ENCODE measurements at places on chromosomes 7 and 10.

GRCh38 chr7:148754912-148755311 lies 56.2 kb downstream of the CUL1 start:
- DNase-seq, result no peak

DNA sequence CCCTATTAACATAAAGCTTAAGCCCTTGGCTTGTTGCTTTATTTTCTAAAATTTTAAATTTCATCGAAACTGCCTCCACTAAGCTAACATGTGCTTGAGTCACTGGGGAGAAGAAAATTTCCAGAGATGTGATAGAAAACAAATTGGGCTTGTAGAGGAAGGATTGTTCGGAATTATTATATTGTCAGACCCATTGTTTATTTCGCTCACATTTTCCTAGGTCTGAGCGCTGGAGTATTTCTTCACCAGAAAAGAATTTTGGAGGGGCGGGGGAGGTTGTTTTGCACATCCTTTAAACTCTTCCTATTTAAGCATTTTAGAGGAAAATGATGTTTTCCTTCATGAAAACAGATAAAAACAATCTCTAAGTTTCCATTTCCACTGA lies 29.1 kb downstream of the CELF2 start:
- DNase-seq, result no peak

- no peak for DNase-seq
Measured at GRCh38 chr7:109879287-109879828, 1211.6 kb upstream of the LRRN3 start.

DNA sequence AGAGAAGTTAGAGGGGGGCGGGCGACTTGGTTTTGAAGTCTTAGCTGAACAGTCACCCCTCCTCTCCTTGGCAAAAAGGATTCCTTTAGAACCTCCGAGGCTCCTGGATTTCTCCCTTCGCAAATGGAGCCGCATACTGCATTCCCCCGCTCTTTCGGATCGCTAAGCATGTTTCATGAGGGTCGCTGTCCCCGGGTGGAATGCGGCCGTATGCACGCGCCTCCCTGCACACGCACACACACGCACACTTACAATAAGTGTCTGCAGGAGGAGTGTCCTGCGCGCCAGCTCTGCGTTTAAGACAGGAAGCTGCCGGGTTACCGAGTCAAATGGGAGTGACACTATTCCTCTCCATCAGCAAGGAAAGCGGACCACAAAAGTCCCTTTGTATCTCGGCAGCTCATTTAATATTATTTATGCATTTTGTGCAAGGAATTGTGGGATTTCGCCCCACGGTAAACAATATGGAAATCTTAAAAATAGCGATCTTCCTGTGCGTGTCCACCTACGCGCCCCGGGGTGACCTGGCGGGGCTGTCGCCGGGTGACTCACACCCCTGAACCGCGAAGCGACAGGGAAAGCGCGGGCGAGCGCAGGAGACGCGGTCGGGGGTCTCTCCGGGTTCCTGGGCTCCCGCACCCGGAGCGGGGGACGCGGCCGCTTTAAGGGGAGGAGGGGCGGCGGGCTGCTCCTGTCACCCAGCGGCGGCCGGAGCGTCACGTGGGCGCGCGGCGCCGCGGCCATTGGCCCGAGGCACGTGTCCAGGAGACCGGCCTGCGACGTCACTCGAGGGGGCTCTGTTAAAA lies 988 bp upstream of the EN2 start:
- no peak for DNase-seq

DNA sequence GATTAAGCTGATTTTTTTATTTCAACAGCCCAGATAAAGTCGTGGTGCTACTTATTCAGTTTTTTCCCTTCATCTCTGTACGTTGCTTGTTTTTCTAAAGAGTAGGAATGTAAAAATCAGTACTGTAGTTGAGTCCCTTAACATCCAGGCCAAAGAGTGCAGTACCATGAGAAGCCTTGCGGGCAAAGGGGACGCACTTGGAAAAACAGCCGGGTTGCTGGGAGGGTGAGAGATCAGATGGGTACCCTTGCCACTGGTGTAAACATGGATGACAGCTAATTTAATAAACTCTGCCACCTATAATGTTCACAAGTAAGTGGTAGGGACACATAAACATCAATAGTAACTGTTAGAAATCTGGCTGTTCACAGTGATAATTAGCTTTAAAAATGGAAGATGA lies 175.9 kb downstream of the POU6F2 start:
- DNase-seq, result no peak

GRCh38 chr10:33520223-33520622 lies 185.8 kb upstream of the NRP1 start:
- no peak for DNase-seq

GRCh38 chr7:135517060-135517459 lies 7.2 kb upstream of the CNOT4 start:
- no peak for DNase-seq

DNA sequence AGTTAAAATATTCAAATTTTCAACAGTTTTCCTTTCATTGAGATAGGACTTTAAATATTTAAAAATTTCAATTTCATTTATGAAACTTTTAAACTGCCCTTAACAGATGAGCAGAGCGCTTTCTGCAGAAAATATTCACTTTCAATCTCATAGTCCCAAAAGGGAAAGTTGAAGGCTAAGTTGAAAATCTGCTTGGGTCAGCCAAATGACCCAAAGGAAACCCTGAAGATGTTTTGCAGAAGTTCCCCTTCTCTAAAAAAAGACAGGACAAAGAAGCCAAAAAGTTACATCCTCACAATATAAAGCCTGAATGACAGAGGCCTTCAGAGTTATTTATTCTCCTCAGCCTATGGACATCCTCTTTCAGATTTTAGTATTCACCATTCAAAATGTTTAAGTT lies 17.6 kb upstream of the SCIN start:
- no peak for DNase-seq

DNA sequence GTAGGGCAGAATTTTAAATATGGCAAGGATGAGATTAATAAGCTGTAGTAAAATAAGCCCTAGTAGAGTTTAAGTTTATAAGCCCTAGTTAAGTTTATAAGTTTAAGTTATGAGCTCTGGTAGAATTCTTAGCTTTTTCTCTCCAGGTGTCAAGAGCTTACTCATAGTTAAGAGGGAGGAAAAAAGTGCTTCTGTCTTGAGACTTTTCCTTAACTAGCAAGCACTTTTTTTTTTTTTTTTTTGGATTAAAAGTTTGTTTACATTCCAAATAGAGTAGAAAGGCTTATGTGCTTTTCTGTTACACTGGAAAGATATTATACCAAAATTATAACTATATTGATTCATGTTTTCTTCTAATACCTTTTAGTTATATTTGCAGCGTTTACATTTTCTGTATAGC lies 25.5 kb upstream of the MPP7 start:
- no peak for DNase-seq

GRCh38 chr7:5231811-5232484 lies 41.9 kb downstream of the WIPI2 start:
- DNase-seq, result no peak

- no peak for DNase-seq
Measured at GRCh38 chr7:128041203-128041602, 10.0 kb upstream of the LRRC4 start.
